ENCODE measurements at places on chromosomes 3 and 15.
A peak's percentile ranks its signal among the peaks of the same experiment; 100 is the strongest.

- peak; percentile 95 for DNase-seq
These were observed 15.6 kb downstream of the SMAD3 start for GRCh38 chr15:67080900-67081431.

DNA sequence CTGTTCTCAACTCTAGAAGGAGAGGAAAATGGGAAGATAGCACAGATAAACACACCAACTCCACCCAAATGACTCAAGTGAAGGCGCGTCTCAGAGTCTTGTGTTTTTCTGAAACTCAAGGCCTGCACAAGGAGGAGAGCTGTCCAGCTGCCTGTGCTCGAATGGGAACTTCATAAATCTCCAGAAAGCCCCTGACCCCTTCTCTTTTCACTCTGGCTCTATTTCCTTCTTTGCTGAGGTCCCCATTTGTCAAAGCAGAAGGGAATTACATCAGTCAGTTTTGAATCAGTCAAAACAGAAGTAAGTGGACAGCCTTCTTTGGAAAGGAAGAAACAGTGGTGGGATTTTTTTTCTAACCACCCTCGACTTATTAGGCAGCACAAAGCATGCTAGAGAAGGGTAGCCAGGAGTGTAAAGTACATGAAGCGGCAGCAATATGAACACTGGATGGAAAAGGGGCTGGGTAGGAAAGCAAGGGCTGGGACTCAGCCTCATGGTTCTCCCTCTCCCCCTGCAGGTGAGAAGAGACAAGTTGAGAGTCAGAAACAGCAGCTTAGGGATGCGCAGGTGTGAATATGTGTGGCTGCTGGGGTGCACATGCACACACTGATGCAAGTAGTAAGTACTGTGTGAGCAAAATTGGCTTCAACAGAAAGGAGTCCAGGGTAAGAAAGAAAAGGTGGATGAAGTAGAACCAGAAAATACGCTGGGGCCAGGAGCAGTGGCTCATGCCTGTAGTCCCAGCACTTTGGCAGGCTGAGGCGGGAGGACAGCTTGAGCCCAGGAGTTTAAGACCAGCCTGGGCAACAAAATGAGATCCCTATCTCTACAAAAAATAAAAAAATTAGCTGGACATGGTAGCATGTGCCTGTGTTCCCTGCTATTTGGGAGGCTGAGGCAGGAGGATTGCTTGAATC is 36.6 kb upstream of the MAGEF1 start:
- no peak for DNase-seq

GRCh38 chr3:13064159-13064868 is 8.9 kb downstream of the IQSEC1 start:
- DNase-seq = no peak

DNA sequence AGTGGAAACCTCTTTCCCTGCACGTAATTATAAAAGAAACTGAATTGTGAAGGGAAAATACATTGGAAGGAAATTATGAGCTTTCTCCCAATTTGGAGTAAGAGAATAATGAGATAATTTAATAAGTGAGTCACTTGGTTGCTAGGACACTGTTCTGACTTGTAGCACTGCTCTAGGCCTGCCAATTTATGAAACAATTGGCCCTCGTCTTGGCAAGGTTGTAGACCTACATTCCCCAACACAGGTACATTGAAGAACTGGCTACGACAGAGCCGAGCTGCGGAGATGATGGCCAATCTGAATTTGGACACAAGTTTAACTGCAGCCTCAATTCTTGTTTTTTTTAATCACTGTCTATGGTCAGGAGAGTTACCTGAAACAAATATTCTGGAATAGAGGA is 674.1 kb downstream of the MECOM start:
- no peak for DNase-seq

DNA sequence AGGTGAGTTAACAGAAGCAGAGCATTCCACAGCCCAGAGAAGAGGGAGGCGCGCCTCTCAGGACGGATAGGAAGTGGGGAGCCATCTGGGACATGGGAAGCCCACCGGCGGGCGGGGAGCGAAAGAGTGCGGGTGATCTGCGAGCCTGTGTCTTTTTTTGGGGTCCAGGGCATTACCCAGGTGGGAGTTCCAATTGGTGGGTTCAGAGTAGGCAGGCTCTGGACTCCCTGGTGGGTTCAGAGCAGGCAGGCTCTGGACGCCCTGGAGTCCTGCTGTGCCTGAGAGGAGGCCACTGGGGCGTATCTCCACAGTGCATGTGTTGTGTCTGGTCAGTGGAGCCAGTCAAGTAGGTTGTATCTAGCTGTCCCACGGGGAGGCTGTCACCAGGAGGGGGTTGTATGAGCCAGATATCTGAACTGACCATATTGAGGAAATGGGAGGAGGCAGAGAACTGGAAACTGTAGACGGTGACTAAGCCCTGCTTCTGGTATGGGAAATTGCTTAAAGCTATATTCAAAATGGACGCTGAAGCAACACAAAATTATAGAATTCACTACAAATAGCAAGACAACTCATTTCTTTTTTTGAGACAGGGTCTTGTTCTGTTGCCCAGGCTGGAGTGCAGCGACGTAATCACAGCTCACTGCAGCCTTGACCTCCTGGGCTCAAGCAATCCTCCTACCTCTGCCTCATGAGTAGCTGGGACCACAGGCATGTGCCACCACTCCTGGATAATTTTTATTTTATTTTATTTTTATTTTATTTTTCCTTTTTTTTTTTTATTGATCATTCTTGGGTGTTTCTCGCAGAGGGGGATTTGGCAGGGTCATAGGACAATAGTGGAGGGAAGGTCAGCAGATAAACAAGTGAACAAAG is 34.5 kb upstream of the CHST2 start:
- no peak for DNase-seq

- DNase-seq = no peak
These were observed 1.1 kb downstream of the UCN2 start for GRCh38 chr3:48562367-48563095.

DNA sequence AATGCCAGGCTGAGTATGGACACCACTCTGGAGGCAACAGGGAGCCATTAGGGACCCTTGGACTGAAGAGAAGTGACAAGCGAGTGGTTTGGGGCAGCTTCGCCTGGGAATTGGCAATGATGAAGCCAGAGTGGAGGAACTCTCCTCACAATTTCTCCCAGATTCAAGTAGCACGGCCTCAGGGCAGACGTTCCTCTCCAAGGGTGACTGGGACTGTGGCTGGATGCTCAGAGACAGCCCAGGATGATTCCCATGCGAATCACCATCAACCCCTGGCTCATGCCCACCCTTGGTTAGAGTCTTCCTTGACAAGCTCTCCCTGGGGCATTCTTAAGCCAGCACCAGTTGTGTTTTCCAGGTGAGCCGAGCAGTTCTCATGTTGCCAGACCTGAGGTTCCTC is 16.3 kb upstream of the DOCK3 start:
- no peak for DNase-seq

DNA sequence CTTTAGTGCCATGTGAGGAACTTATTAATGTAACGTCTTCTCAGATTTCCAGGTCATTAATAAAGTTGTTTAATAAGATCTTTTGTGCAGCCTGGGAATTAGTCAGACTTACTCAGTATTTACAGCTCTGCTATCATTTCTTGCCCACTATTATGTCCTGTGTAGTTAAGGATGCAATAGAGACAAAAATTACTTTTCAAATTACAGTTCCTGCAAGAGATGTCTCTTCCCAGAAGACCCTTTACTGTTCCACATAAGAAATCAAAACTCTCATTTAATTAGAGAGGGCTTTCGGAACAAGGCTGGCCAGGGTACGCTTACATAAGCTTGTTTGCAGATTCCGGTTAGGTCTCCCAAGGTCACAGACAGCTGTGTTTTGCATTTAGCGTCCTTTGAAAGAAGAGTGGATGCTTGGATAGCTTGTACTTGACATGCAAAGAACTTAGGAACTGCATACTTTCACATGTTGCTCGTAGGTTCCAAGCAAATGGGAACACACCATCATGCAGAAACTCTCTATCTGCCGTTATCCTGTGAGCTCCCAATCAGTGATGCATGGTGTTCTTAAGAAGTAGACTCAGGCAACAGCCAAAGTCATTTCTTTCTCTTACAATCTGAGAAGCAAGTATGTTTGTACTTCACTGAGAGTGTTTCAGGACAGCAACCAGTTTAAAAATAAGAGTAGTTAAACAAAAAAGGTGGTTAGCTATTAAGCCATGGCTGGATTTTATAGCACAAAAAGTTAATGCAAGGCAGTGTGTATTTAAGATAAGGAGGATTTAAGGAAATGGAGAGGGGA is 37.4 kb downstream of the FILIP1L start:
- DNase-seq = no peak

DNA sequence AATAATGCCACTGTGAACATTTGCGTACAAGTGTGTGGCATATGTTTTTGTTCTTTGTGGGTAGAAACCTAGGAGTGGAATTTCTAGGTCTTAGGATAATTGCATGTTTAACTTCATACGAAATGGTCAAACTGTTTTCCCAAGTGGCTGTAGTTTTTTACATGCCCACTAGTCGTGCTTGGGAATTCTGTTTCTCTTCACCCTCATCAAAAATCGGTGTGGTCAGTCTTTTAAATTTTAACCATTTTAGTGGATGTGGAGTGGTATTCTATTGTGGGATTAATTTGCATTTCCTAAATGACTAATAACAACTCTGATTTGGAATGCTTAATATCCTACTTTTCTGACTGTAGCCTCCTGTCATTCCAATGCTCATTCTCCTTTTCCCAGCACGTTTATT is 27.6 kb downstream of the ZFAND6 start:
- no peak for DNase-seq

DNA sequence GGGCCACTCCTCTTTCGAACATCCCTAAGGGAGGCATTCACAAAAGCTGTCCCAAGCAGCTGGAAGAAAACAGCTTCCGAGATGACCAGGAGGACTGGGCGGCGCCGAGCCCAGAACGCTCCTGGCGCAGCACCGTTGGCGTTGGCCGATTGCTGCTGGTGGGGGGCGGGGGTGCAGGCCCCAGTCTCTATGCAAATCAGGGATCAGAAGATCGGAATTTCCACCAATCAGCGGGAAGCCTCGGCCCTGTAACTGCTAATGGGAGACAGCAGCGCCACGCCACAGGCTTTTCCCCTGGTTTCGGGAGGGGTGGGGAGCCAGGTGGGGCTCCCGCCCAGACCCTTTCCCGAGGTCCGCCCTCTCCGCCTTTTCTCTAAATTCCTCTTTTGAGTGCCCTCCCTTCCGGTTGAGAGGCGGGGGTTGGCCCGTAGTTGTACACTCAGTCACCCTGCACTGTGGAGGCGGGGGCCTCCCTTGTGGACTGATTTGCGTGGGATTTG is 27.0 kb downstream of the HMCES start:
- peak; percentile 78 for DNase-seq

GRCh38 chr3:101643861-101644613 is 32.9 kb downstream of the ZBTB11 start:
- DNase-seq = no peak

GRCh38 chr15:52257734-52258062 is 37.9 kb downstream of the MYO5C start:
- no peak for DNase-seq

DNA sequence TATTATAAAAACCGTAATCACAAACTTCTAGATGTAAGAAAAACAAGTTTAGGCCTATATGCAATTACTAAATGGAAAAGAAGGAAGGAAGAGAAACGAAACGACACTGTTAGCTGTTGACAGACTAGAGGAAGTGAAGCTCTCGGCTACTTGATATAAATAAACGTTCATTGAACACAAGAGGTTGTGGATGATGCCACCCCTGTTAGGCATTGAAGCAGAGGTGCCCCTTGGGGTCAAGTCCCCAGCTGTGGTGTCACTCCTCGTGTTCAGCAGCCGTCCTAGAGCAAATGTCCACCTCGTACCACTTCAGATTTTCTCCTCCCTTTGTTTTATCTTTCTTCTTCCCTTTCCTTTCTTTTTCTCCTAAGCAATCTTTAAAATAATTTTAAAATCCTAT is 146.5 kb upstream of the UBE2E1 start:
- no peak for DNase-seq

GRCh38 chr3:59016930-59017616 is 32.8 kb downstream of the CFAP20DC start:
- no peak for DNase-seq

DNA sequence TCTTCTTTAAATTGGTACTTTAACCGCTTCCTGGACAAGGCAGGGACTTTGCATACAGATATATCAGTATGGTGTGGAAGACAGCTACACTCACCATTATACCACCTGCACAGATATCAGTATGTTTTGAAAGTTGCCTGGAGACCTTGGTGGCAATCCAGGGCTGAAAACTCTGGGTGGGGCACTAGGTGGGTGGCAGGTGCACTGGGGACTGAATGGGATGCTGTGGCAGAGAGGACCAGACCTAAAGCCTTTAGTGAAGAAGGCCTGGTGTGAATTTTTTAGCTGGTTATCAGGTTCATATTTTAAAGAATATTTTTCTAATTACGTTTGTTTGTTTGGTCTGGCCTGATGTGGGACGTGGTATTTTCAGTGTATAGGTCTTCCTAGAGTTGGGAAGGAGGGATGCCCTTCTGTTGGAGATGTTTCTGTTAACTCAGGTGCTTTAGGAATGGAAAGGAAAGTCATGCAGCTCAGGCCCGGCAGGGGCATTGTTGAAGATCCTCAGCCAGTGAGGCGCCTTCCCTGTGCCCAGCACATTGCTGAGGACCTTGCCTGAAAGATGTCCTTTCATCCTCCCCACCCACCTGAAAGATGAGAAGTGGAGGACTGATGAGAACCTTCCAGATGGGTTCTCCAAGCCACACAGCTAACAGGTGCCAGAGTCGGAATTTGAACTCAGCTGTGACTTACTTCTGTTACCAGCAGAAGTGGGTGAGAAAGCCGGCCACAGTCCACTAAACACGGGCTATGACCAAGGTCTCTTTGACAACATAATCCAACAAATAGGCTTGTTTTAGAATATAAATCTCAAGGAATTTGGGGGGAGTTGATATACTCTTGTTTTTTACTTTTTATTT is 77.3 kb downstream of the APBA2 start:
- no peak for DNase-seq

GRCh38 chr3:127911421-127911931 is 3.6 kb upstream of the KBTBD12 start:
- no peak for DNase-seq

DNA sequence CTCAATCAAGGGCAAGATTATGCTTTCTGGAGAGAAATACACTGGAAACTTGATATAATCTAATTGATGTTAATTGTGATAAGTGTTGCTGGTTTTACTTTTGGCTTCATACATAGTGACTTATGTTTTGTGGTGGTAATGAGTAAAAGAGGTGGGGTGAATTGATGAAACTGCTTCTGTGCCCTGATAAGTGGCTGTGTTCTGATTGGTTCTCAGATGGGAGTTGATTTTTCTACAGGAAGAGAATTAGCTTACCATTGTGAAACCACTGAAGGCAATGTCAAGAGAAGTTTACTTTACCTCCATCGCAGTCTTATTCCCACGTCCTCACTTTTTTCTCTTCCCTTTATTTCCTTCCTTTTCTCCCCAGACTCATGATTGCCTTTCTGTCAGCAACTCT is 23.8 kb downstream of the TMEM45A start:
- DNase-seq = no peak

GRCh38 chr3:136790786-136791185 is 28.1 kb upstream of the SLC35G2 start:
- DNase-seq = no peak
